ENCODE measurements at places on chromosomes 5 and 9. TPM values are rescaled to one million over a fixed set of nuclear protein-coding genes. Genes with fewer than 3 reads are reported as not detected.

DNA sequence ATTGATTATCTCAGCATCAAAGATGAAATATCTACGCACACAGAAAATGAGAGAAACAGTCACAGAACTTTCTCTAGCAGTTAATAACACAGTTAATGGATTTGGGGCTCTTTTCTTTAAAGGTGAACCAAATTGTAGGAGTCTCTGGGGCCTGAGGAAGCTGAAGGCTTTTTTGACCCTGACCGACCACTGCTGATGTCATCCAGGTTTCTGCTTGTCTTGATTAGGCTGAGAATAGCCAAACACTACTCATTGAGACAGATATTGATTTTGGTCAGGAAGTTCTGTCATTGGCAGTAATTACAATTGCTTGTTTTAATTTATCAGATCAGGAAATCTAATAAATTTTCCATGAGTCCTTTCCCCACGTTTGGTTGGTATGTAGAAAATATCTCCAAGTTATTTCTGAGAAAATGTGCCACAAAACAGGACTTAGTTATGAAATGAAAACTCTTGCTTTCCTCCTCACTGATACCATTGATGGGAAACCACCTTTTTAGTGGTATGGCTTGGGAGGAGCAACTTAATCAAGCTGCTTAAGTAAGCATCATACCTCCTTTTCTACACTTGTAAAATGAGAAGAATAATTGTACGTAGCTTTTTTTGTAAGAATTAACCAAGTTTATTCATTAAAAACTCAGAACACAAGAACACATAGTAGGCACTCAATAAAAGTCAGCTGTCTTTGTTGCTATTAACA, 19.7 kb downstream of the CARTPT start:
- DNase-seq = no peak

DNA sequence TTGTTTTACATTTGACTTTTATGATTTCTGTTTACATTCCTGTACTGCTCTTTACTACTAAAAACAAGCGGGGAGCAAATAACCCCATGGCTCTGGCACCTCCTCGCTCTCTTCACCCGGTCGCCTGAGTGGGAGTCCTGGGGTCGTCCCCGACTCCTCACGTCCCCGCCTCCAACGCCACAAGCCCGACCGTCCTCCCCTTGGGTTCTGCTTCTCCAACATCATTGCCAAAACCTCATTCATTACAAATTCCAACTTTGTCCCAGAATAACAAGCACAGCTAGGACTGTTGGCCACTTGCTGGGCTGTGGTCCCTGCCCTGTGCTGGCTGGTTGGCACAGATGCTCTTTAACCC, 35.1 kb downstream of the MRPL36 start:
- DNase-seq = no peak

GRCh38 chr9:78236551-78236910, 656 bp downstream of the CEP78 start:
- DNase-seq = no peak

- DNase-seq = peak; percentile 52
Measured at GRCh38 chr5:16880547-16880946, 55.5 kb downstream of the MYO10 start.

GRCh38 chr5:2167671-2168070, 284.9 kb upstream of the IRX4 start:
- no peak for DNase-seq

- no peak for DNase-seq
Measured at GRCh38 chr9:36640771-36641381, 68.2 kb downstream of the MELK start.

- no peak for DNase-seq
Measured at GRCh38 chr5:40853632-40854192, 12.5 kb downstream of the CARD6 start.

DNA sequence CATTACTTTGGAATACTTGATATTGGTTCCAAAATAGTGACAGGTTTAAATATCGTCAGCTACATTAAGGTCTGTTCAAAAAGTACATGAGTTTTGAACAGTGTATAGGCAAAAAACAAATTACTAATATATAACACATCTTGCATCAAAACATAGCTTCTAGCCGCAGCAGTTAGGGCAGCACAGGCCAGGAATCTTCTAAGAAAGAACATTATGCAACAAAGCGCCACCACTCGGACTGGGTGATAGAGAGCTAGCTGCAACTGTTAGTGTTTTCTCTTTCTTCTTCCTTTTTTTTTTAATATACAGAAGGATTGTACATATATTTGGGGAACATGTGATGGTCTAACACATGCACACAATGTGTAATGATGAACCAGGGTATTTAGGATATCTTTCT, 504.5 kb downstream of the NR2F1-AS1 start:
- DNase-seq = no peak

DNA sequence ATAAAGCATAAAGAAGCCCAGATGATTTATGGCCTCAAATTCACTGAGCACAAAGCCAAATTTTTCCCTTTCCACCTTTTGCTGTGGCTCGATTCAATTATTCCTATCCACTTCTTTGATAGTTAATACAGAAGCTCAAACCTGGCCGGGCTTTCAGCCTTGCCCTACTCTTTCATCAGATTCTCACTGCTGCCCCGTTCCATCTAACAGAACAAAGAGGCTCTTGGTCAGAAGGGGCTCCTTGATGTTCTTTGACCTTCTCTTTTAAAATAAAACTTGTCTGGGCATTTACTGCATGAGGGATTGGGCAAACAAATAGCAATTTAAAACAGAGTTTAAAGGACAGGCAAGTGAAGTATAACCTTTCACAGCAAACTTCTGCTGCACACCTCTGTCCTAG, 9.8 kb downstream of the GRXCR2 start:
- no peak for DNase-seq

DNA sequence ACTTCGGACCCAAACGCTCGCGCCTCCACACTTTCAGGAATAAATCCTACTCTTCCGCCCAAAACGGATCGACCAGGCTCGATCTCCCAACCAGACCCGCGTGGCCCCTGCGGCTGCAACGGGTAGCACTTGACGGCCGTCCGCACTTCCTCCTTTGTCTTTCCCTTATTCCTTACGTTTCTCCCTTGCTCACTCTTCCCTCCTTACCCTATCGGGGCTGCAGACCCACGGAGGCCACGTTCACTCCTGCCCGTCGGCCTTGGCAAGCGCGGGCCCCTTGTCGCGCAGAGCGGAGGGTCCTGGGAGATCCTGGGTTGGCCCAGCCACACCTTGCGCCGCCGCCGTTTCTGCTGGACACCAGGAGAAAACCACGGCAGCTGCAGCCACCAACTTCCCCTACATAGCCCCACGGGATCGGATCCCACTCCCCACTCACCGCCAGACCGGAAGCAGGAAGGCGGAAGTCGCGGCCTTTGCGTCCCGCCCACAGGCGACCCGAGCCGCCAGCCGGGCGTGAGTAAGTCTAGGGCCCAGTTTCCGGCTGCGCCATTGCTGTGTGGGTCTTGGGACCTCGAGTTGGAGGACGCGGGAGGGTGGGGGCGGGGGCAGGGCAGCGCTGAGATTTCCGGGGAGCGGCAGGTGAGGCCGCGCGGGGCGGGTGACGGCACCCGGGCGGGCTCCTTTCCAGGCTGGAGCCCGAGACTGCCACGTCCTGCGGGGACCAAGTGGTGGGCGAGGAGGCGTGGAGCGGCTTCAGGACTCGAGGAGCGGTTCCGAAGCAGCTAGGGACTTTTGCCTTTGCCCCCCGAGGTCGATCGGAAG, at the start of gene SMIM15:
TSS of gene SMIM15 (minus strand) at position 459 of the 822 bp plus-strand sequence. CDS start 2,297 bp downstream, outside the sequence.
- peak; percentile 93 for DNase-seq

- no peak for DNase-seq
Measured at GRCh38 chr5:78280261-78280660, 14.2 kb downstream of the AP3B1 start.

- no peak for DNase-seq
Measured at GRCh38 chr9:122368642-122369041, 2.2 kb upstream of the PTGS1 start.

DNA sequence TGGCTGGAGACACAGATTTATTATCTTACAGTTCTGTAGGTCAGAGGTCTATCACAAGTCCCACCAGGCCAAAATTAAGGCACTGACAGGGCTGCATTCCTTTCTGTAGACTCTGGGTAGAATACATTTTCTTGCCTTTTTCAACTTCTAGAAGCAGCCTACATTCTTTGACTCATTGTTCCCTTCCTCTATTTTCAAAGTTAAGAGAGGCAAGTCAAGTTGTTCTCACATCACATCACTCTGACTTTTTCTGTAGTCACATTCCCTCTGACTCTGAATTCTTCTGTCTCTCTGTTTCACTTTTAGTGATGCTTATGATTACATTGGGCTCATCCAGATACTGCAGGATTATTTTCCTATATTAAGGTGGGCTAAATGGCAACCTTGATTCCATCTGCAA, 119.0 kb downstream of the MELK start:
- no peak for DNase-seq

- DNase-seq = peak; percentile 72
Measured at GRCh38 chr5:32173267-32174010, 680 bp downstream of the GOLPH3 start.

DNA sequence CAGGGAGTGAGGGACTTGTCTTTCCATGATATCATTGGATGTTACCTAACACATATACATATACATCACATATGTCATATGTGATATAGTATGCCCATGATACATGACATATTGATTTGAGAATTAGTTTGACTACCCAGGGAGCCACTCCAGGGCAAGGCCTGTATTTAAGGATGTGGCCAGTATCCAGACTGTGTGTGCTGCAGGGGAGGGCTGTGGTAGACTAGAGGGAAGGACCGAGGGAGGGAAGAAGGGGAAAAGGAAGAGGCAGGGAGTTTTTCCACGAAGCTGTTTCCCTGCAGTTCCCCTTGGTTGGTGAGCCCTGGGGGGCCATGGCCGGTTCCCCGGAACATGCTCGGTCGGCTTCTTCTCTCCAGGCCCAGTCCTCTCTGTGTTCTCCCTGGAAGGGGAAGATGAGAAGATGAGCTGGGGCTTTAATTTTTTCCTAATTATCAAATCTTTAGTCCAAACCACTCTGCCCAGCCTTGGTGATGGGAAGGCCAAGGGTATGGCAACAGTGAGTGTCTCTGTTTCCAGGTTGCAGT, 48.7 kb downstream of the NSUN2 start:
- DNase-seq = no peak

DNA sequence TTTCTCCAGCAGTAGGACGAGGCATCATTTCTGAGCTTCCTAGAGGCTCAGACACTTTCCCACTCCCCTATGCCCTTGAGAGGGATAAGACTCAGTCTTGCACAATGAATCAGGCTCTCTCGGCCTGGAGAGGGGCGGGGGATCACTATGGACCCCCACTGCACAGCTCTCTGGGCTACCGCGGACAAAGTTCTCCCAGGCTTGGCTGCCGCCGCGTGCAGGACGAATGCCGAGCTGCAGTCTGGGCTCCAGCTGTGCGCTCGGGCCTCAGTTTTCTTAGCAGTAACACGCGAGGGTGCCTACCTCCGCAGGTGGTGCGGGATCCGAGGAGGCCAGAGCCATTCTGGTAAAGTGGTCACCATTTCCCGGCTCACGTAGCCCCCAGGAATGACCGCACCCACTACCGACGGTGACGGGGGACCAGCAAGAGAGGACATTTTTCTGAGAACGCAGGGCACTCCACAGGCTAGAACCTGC, 3.4 kb upstream of the MYORG start:
- no peak for DNase-seq

GRCh38 chr9:7975336-7975735, 175.8 kb upstream of the DMAC1 start:
- DNase-seq = no peak

DNA sequence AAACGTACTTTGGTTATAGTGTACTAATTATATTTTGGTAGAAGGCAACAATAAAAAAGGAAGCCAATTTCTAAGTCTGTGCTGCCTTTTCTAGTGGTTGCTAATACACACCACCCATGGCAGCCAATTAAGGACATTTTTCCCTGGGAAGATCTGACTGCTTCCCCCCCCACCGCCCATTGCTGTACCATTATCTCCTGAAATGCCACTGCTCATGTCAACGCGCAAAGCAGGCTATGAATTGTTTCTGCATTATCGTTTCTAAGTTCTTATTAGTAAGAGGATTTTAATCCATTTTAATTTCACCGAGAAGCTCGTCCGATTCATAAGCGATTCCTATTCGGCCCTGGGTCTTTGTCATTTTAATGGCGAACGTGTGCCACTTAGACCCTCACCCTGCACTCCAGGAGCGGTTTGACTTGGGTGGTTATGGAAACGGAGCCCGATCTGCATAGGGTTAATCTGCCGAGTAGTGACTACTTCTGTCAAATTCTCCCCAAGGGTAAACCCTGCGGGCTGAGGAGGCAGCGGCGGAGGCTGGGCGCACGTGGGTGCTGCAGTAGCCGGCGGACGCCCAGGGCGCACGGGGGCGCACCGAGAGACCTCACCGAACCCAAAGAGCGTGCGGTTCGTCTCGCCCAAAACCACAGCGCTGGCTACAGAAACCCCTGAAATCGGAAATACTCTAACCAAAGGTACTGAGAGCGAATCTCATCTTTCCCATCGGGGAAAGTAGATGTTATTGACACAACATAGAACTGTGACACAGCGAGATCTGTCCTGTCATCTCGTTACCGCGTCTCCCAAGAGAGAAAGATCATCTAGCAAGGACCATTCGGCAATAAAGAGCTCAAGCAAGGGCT, 55.8 kb upstream of the SHC3 start:
- DNase-seq = peak; percentile 14

DNA sequence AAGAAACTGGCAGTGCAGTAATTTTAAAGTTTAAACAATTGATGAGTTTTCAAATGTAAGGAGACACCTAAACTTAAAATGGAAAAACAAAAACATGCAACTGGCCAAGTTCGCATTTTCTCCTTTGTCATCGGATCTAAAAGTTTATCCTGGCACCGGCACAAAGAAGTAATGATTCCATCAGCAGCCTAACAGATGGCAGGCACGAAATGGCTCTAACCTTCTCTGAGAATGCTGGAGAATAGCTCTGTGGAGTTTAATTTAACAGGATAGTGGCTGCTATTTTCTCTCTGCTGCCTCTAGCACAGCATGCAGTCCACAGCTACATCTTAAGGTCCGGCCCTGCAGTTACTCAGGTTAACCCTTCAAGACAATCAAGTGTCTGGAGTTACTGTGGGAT, 82.2 kb downstream of the PRELID2 start:
- DNase-seq = peak; percentile 12

PCDHA1 gene
- under 0.01 TPM for total RNA-seq

FREM1 gene
- total RNA-seq = 0.32 TPM

MYO10 gene
- 61.2 TPM for total RNA-seq

ANKHD1 gene
- 64.8 TPM for total RNA-seq

ADAMTS13 gene
- total RNA-seq = 1.3 TPM

LCN1 gene
- total RNA-seq = not detected

REEP2 gene
- 13.0 TPM for total RNA-seq

SLC28A3 gene
- 0.43 TPM for total RNA-seq

GABRA1 gene
- total RNA-seq = not detected

GLDC gene
- 0.32 TPM for total RNA-seq

Measured in fibroblast of villous mesenchyme (primary cell).